ENCODE measurements at places on chromosomes 7 and 10.

DNA sequence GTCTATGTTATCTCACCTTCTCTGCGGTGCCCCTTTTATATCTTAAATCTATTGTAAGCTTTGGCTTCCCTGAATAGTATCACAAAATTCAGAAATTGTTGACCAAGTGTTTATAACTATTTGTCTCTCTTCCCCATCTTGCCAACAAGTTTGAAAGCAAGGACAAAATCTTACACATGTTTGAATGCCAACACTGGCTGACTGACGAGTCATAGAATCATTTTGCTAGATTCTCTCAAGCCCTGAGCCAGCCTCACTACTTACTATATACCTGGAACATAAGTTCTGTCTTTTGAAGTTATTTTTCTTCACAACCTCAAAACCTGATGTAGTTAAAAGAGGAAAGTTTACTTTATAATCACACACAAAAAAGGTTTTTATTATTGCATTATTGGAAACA lies 700.7 kb downstream of the PHTF2 start:
- no peak for DNase-seq

- DNase-seq: no peak
These were observed 304.1 kb downstream of the GRM8 start for GRCh38 chr7:126948664-126949063.

- no peak for DNase-seq
These were observed 1269.8 kb downstream of the XPNPEP1 start for GRCh38 chr10:108653531-108653930.

GRCh38 chr10:96764425-96765060 lies 44.2 kb upstream of the PIK3AP1 start:
- DNase-seq: no peak

DNA sequence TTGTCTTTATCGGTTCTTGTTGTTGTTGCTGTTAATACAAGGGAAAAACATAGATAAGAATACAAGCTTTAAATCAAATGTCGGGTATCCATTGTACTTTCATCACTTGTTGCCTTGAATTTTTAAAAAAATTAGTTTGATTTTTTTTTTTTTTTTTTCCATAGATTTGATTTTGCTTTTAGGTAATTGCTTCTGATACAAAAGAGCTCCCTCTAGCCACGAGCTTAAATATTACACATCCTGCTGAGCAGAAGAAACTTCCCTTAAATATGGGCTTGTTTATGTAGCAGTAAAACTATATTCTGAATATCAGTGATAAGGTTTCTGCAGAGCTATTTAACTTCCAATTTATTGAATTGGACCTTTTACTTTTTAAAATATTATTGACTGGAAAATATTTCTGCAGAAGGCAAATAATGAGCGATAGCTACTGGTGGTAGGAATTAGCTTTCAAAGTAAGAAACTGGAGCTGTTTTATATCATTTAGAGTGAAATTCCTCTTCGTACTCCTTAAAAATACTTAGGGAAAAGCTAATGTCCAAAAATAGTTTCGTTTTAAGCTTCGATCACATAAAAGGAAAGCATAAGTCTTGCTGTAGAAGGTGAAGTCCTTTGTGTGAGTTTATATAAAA lies 216.9 kb downstream of the POLR1F start:
- no peak for DNase-seq

DNA sequence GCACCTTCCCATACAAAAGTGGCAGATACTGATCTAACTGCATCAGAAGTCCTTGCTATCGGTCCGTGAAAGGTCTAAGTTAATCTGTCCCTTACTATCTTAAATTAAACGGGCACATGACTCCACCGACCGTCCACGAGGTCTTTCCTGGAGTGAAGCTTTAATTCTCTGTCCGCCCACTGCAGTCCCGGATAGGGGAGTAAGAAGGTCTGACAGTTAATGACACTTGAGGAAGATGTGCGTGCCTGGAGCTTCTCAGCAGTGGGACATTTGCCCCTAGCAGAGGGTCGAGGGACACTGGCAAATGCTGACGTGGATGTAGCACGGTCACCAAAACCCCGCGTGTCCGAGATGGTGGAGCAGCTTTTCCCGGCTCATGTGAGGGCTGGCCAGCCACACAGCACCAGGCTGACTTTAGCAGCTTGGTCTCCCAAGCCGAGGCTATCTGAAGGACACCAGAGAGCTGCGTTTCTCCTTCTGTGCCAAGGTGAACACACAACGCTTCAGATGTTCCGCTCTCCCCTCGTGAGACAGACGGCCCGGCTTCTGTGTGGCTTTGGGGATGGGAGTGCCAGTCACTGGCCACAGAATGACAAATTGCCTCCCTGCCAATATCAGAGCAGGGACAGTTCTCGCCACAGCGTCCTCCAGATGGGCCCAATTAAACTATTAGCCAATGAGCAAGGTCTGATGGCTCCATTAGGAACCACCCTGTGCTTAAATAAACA lies 86.6 kb downstream of the ADARB2 start:
- DNase-seq: no peak

DNA sequence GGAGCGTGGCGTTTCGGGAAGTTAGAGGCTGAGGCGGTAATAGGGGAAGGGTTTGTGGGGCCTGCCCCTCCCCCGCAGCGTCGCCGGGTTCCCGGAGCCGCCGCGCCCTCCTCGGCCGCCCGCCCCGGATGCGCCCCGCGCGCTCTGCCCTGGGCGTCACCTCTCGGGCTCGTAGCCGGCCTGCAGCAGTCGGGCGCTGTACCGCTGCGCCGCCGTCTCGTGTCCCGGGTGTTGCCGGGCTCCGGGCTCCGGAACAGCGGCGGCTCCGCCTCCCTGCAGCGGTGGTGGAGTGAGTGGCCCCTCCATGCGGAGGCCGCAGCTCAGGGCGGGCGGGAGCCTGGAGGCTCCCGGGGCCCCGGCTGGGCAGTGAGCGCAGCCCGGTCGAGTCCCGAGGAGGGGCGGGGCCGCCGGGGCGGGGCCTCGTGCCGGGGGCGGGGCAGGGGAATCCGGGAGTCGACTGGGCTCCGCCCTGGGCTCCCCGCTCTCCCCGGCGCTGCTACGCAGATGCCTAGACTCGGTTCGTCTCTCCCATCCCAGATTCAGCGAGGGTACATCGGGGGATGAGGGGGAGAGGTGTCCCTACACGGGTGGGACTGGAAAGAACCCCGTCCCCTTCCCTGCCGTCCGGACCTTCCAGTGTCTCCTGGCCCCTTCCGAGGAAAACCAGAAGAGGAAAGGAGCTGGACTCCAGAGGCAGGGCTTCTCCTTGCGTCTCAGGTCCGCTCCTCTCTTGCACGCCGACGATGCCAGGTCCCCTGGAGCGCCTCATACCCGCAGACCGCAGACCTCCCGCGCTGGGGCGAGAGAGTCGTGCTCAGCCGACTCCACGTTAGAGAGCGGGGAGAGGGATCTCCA lies at the start of gene IMPDH1:
Gene IMPDH1 (minus strand): TSS at position 387 of the 855 bp plus-strand sequence. CDS start 81 bp downstream, at position 306.
- peak; percentile 86 for DNase-seq

DNA sequence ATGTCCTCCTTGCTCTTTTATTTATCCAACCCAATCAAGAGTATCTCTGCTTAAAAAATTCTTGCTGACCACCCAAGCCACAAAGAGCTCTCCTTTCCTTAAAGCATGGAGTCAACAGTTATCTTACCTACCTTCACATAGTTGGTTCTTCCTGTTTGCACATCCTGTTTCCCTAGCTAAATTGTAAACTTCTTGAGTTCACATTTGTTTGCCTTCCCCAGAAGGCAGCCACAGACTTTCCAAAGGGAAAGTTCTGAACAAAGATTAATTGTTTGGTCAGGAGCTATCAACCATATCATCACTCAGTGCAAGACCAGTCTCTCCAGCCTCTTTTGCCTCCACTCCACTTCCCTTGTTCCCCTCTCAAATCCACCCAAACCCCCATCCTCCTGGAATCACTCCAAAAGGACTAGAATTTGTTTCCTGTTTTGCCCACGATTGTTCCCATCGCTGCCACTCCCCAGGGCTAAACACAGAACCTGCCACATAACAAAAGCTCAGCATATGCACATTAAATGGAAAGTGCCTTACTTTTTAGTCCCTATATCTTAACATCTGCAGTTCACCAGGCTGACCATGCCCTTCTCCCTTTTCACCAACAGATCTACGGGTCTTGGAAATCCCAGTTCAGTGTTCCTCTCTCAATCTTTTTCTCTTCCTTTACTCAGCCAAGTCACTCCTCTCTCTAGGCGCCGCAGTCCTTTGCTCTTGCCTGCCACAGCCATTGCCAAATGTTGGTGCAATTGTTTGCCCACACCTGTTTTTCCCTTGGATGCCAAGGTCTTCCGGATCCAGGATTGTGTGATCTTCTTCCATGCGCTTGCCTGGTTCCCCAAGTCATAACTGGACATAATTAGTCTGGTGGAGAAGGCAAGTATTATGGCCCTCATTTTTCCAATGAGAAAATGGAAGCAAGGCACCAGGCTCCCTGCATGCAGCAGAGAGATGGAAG lies 265.5 kb downstream of the KCNMA1 start:
- DNase-seq: no peak

GRCh38 chr10:116671274-116671926 lies 50.6 kb downstream of the PNLIPRP2 start:
- DNase-seq: no peak

GRCh38 chr10:14698111-14698828 lies 76.4 kb downstream of the FAM107B start:
- DNase-seq: no peak
